ENCODE measurements at places on chromosomes 11 and 22. TPM values are rescaled to one million over a fixed set of nuclear protein-coding genes. Genes with fewer than 3 reads are reported as not detected.

CASP5 gene
- not detected for polyA plus RNA-seq

CSF2RB gene
- polyA plus RNA-seq = 1.5 TPM

EIF3F gene
- 386 TPM for polyA plus RNA-seq

SUSD2 gene
- polyA plus RNA-seq = 6.5 TPM

CARD10 gene
- polyA plus RNA-seq = 14.8 TPM

DBX1 gene
- polyA plus RNA-seq = not detected

DNA sequence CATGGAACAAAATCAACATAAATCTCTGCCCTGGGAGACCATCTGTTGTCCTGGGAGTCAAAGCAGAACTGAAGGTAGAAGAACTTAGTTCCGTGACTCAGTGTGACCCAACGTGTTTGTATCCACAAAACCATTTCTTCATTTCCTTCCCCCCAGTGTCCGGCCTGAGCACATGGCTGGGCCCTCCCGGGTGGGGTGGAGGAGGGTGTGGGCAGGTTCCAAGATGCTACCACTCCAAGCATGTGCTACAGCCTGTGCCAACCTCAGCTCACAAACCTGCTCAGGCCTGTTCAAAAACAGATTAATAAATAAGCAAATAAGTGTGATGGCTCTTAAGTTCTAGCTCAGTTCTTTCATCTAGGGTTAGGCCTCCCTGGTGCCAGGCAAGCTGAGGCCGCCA lies 55.3 kb downstream of the SHANK2 start:
- H3K4me1 ChIP-seq = no peaks in the 10 kb centered on the region
- no peaks in the 10 kb centered on the region for H3K36me3 ChIP-seq
- DNase-seq = no peak
- H3K27ac ChIP-seq = no peak overlapping the region
- H3K27me3 ChIP-seq = peaks cover 3% of the 10 kb centered on the region

DNA sequence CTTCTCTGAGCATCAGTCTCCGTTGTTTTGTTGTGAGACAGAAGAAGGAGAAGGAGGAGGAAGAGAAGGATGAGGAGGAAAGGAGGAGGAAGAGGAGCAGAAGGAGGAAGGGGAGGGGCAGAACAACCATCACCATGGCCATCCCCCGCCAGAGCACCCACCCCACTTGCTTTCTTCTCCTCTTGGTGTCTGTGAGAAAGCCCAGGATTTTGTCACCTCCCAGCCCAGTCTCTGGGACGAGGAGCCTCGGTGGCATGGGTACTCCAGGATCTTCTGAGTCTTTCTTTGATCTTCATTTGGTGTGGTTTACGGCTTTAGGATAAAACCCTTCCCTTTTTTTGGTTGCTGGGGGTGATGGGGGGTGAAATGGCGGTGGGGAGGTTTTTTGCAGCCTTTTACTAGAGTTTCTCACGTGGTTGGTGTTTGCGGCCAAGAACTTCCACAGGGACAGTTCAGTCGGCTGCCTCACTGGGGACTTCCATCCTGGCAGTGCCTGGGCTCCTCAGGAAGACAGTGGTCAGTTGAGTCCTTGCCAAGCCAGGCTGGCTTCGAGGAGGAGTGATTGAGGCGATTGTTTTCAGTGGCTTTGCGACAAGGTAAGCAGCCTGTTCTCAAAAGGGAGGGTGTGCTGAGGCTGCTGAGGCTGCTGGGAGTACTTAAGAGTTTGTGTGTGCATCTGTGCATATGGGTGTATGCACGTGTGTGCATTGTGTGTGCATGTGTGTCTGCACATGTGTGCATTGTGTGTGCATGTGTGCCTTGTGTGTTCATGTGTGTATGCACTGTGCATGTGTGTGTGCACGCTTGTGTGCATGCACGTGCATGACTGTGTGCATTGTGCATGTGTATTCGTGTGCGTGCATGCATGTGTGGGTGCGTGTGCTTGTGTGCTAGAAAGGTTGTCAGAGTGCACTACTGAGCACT lies 567.5 kb downstream of the TBC1D22A start:
- H3K27me3 ChIP-seq = no peaks in the 10 kb centered on the region
- DNase-seq = no peak
- H3K27ac ChIP-seq = no peak overlapping the region
- H3K36me3 ChIP-seq = no peaks in the 10 kb centered on the region
- H3K4me1 ChIP-seq = no peaks in the 10 kb centered on the region
- no peak overlapping the region for H3K4me3 ChIP-seq

- H3K27me3 ChIP-seq = peaks cover 18% of the 10 kb centered on the region
- H3K27ac ChIP-seq = no peak overlapping the region
- DNase-seq = no peak
- no peaks in the 10 kb centered on the region for H3K36me3 ChIP-seq
- H3K4me1 ChIP-seq = no peaks in the 10 kb centered on the region
Observed at GRCh38 chr11:2214527-2215229, 43.1 kb upstream of the TH start.

GRCh38 chr22:17387356-17387755 lies 18.1 kb downstream of the CECR2 start:
- H3K4me1 ChIP-seq = no peaks in the 10 kb centered on the region
- H3K27ac ChIP-seq = no peak overlapping the region
- no peak overlapping the region for H3K4me3 ChIP-seq
- no peak for DNase-seq
- no peaks in the 10 kb centered on the region for H3K27me3 ChIP-seq

- no peak overlapping the region for H3K27ac ChIP-seq
- H3K4me3 ChIP-seq = no peak overlapping the region
- no peaks in the 10 kb centered on the region for H3K36me3 ChIP-seq
- DNase-seq = no peak
- no peaks in the 10 kb centered on the region for H3K27me3 ChIP-seq
- H3K4me1 ChIP-seq = peaks cover 5% of the 10 kb centered on the region
Observed at GRCh38 chr11:19821412-19821875, 108.8 kb downstream of the NAV2 start.

DNA sequence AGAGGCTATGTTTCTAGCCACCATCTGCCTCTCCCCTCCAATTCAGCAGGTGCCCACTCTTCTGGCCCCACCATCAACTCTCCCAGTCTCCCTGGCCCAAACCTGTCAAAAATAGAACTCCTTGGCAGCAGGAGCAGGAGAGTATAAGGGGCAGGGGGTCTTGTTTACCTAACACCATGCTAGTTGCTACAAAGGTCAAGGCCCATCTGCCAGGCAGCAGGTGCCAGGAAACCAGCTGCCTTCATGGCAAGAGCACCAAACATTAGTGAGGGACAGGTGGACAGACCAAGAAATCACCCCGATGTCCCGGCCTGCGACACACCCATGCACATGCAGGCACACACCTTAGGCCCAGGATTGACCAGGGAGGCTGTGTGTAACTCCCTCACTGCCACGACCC lies 387.9 kb downstream of the BUD13 start:
- DNase-seq = no peak
- no peak overlapping the region for H3K27ac ChIP-seq
- no peak overlapping the region for H3K4me3 ChIP-seq
- H3K4me1 ChIP-seq = no peaks in the 10 kb centered on the region
- no peaks in the 10 kb centered on the region for H3K36me3 ChIP-seq

DNA sequence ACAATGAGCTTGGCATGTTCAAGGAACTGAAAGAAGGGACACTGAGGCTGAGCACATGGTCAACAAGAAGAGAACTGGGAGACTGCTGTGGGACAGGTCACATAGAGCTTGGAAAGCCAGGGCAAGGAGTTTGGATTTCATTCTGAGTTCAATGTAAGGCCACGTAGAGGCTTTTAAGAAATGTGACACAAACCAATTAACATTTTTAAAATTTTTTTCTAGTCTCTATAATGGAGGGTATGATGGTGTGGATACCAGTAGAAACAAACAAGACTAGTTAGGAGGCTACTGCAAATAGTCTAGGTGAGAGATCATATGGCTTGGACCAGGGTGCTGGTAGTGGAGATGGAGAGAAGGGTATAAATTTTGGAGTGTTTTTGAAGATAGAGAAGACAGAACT lies 56.7 kb downstream of the RAB30 start:
- H3K27me3 ChIP-seq = no peaks in the 10 kb centered on the region
- H3K4me3 ChIP-seq = no peak overlapping the region
- H3K4me1 ChIP-seq = peaks cover 7% of the 10 kb centered on the region
- no peak for DNase-seq

DNA sequence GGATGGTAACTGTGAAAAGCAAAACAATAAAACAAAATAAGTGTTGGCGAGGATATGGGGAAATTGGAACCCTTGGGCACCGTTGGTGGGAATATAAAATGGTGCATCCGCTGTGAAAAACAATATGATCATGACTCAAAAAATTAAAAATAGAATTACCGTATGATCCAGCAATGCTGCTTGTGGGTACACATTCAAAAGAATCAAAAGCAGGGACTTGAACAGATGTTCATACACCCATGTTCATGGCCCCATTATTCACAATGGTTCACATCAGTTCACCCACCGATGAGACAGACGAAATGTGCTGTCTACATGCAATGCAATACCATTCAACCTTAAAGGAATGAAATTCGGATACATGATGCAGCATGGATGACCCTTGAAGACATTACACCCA lies 1.2 kb upstream of the DERL3 start:
- no peak overlapping the region for H3K4me3 ChIP-seq
- peaks cover 53% of the 10 kb centered on the region for H3K4me1 ChIP-seq
- no peaks in the 10 kb centered on the region for H3K27me3 ChIP-seq

DNA sequence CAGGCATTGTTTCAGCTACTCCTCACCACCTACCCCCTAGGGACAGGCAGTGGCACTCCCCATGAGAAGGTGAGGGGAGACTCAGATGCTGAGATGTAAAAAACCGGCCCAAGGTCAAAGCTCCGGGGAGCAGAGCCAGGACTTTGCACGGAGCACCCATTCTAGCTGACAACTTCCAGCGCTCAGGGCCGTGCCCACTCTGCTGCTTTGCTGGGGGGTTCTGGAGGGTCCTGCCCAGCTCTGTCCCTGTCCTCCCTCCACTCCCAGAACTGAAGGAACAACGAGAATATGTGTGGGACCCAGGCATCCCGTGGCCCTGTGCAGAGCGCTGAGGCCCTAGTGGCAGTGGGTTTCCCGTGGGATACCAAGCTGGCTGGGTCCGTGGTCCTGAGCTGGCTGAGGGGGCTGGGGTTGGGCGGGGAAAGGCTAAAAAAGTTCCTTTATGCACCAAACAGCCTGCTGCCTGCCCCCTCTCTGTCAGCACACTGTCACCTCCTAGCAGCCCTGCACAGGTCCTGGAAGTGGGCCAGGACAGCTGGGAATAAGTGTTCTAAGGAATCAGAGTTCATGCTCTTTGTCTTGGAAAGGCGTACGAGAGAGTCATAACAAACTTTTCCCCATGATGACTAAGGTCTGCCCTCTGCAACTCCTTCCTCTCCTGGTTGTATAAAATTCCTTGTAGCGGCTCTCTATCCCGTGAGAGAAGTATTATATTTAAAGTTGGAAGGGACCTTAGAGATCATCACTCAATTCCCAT lies 1.9 kb downstream of the MS4A10 start:
- no peak overlapping the region for H3K4me3 ChIP-seq
- no peaks in the 10 kb centered on the region for H3K27me3 ChIP-seq
- H3K4me1 ChIP-seq = peaks cover 23% of the 10 kb centered on the region
- peak overlapping the region; percentile 52 for H3K27ac ChIP-seq
- peak; percentile 72 for DNase-seq

GRCh38 chr22:20524004-20524481 lies 16.6 kb downstream of the MED15 start:
- peaks cover 34% of the 10 kb centered on the region for H3K4me1 ChIP-seq
- no peaks in the 10 kb centered on the region for H3K27me3 ChIP-seq
- no peak overlapping the region for H3K27ac ChIP-seq
- no peak overlapping the region for H3K4me3 ChIP-seq

DNA sequence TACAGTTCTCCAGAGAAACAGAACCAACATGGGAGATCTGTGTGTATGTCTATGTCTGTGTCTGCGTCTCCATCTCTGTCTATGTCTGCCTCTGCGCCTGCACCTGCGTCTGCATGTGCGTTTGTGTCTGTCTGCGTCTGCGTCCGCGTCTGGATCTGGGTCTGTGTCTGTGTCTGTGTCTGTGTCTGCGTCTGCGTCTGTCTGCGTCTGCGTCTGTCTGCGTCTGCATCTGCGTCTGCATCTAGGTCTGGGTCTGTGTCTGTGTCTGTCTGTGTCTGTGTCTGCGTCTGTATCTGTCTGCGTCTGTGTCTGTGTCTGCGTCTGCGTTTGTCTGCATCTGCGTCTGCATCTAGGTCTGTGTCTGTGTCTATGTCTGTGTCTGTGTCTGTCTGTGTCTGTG lies 88.4 kb upstream of the SLC22A12 start:
- no peak overlapping the region for H3K27ac ChIP-seq
- DNase-seq = no peak
- H3K4me3 ChIP-seq = no peak overlapping the region
- H3K4me1 ChIP-seq = no peaks in the 10 kb centered on the region
- no peaks in the 10 kb centered on the region for H3K36me3 ChIP-seq

DNA sequence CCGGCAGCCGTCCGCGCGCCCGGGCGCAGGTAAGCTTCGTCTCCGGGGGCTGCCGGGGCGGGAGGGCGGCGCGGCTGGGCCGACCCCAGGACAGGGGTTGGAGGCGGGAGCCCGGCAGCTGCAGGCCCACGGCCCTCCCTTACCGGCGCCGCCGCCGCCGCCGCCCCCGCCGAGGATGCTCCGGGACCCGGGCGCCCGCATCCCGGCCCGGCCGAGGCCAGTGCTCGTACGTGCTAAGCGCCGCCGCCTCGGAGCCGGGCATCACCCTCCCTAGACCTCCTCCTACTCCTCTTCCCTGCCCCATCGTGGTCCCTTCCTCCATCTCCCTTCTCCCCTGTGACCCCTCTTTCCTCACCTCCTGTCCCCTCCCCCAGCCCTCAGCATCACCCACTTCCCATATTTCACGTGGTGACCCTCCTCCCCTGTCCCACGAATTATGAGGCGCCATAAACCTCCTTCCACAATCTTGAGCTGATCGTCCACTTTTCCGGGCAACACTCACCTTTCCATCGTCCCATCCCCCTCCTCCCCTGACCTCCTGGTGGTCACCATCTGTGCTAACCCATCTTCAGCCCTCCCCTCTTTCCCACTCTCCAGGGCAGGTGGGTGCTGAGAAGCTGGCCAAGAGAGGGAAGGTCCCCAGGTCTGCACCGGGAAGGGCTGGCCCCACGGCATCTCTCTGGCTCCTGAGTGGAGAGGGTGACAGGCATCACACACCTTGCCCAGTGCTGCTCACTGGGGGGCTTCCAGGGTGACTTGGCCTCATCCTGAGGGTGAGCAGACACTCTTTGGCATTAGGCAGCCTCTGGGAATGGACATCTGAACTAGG lies 612 bp downstream of the ASPHD2 start:
- H3K27ac ChIP-seq = no peak overlapping the region
- no peaks in the 10 kb centered on the region for H3K36me3 ChIP-seq
- H3K27me3 ChIP-seq = peaks cover 26% of the 10 kb centered on the region
- DNase-seq = no peak

- DNase-seq = no peak
- no peaks in the 10 kb centered on the region for H3K36me3 ChIP-seq
- H3K4me1 ChIP-seq = peaks cover 22% of the 10 kb centered on the region
- H3K27ac ChIP-seq = peak overlapping the region; percentile 69
- H3K27me3 ChIP-seq = no peaks in the 10 kb centered on the region
- H3K4me3 ChIP-seq = no peak overlapping the region
Observed at GRCh38 chr11:120546312-120547205, 35.0 kb downstream of the GRIK4 start.

GRCh38 chr11:2413742-2414579 lies 13.4 kb downstream of the TSSC4 start:
- H3K36me3 ChIP-seq = no peaks in the 10 kb centered on the region
- DNase-seq = no peak
- no peaks in the 10 kb centered on the region for H3K4me1 ChIP-seq
- no peaks in the 10 kb centered on the region for H3K27me3 ChIP-seq

GRCh38 chr22:39777716-39778454 lies 115.7 kb downstream of the ENTHD1 start:
- no peak overlapping the region for H3K27ac ChIP-seq
- H3K4me3 ChIP-seq = no peak overlapping the region
- no peaks in the 10 kb centered on the region for H3K4me1 ChIP-seq
- H3K36me3 ChIP-seq = no peaks in the 10 kb centered on the region
- DNase-seq = no peak
- H3K27me3 ChIP-seq = no peaks in the 10 kb centered on the region

- no peaks in the 10 kb centered on the region for H3K36me3 ChIP-seq
- H3K27me3 ChIP-seq = no peaks in the 10 kb centered on the region
- no peak overlapping the region for H3K4me3 ChIP-seq
- no peak overlapping the region for H3K27ac ChIP-seq
- DNase-seq = no peak
Observed at GRCh38 chr11:6568191-6568918, 35.1 kb downstream of the RRP8 start.
